ENCODE measurements at places on chromosomes 5 and 9.

GRCh38 chr5:154421868-154422267 lies 23.9 kb upstream of the SAP30L start:
- DNase-seq: no peak

- DNase-seq: no peak
Observed at GRCh38 chr9:128439273-128439672, 16.5 kb upstream of the ODF2 start.

GRCh38 chr5:132353486-132353995 lies 16.0 kb upstream of the SLC22A5 start:
- DNase-seq: no peak

GRCh38 chr5:132205385-132206125 lies 22.1 kb downstream of the P4HA2 start:
- DNase-seq: no peak

DNA sequence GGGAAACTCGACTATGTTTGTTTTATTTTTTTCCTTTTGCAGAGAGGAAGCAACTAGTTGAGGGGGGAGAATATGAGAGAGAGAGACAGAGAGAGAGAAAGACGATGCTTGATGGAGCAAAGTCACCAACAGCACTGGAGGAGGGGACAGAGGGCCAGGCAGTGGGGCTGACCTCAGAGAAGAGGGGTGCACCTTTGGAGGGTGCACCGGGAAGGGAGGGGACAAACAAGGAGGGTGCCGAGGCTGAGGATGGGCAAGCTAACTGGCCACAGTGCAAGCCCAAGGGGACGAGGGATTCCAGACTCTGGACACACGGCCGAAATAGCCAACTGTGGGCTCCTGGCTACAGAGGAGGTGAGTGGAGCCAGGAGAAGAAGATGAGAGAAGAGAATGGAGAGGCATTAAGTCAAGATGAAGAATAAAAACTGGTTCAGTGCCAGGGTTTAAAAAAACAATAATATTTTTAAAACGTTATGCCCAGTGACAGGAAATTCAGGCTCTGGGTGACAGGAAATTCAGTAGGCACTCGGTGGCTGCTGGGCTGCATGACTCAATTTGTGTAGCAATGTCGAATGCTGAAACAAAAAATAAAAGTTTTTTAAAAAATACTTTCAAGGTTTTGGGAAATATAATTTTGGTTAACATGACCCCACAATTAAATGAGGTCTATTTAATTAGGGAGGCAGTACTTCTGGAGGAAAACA lies 13.3 kb upstream of the GLRX start:
- no peak for DNase-seq

DNA sequence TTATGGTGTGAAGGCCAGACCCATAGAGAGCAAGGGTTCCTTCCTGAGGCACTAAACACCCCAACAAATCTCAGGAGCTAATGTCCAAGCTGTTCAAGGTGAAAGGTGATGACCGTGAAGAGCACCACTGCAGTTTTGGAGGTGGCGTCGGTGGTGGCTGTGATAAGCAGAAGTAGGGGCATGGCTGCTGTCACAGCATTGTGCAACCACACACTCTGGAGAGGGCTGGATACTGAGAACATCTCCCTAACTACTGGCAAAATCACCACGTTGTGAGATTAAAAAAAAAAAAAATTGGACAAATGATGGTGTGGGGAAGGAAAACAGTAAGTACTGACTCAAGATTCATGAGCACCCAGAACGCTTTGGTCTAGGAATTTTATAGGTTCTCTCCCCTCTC lies 156.5 kb downstream of the PJA2 start:
- DNase-seq: no peak

GRCh38 chr5:167096816-167097215 lies 1194.6 kb upstream of the WWC1 start:
- no peak for DNase-seq

DNA sequence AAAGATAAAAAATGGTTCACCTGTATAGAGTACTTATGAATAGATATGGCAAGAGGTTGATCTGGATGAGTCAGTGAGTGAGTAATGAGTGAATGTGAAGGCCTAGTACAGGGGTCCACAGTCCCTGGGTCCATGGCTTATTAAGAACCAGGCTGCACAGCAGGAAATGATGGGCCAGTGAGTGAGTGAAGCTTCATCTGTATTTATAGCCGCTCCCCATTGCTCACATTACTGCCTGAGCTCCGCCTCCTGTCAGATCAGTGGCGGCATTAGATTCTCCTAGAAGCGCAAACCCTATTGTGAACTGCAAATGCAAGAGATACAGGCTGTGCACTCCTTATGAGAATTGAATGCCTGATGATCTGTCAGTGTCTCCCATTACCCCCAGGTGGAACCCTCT lies 307.7 kb upstream of the ZNF608 start:
- DNase-seq: no peak

DNA sequence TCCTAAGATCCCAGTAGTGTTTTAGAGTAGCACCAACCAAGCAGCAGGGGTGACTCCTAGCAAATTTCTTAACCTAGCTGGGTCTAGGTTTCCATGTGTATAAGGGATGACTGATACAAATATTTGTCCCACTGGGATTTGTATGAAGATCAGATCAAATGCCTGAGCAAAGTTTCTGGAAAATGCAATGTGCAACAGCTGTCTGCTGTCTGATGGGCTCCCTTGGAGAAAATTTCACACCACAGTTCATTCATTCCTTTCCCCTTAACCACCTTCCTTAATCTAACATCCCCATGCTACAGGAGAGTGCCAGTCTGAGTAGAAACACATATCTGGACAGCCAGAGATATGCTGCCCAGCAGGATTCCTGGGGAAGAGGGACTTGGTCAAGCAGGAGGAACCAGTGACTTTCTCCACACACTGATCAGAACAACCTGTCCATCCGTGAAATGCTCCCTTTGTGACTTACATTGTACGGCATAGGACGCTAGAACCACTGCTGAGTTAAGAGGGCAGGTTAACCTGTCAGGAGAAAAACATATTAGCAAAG lies 53.3 kb downstream of the PTPN3 start:
- DNase-seq: no peak

- no peak for DNase-seq
Observed at GRCh38 chr9:8733131-8733954, 933.8 kb upstream of the DMAC1 start.

- DNase-seq: no peak
Observed at GRCh38 chr5:143862271-143862670, 50.3 kb downstream of the HMHB1 start.

DNA sequence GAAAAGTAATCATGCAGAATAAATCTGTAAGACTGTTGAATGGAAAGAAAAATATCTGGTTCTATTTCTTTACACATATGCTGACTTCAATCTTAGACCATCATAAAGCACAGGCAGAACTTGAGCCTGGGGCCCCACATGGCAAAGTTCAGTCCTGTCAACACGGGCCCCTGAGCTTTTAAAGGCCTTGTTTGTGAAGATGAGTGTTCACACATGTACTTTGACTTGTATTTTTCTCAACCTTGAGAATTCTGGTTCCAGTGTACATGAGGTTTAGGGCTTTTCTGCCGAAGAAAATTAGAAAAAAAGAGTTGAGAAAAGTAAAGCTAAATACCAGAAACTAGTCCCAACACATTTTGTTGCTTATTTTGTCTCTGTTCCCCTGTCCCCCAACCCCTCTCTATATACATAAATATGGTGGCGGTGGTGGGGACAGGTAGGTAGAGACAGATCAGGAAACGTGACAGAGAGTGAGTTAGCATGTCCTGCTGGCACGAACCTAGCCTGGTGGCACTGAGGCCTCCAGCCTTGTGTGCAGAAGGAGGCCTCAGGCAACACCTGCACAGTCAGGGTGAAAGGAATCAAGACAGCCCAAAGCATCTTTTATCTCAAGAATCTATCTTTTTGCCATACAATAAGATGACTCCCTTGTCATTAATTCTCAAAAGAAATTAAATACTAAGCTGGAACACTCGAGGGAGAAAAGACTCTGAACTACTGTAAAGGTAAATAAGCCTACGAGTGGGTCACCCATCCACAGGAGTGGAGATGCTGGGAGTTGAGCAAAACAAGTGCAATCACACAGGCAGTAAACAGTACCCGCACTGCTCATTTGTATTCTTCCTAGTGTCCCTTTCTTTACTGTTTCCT lies 22.9 kb downstream of the LIFR start:
- DNase-seq: no peak

- no peak for DNase-seq
Observed at GRCh38 chr9:1208157-1208556, 158.0 kb downstream of the DMRT2 start.

DNA sequence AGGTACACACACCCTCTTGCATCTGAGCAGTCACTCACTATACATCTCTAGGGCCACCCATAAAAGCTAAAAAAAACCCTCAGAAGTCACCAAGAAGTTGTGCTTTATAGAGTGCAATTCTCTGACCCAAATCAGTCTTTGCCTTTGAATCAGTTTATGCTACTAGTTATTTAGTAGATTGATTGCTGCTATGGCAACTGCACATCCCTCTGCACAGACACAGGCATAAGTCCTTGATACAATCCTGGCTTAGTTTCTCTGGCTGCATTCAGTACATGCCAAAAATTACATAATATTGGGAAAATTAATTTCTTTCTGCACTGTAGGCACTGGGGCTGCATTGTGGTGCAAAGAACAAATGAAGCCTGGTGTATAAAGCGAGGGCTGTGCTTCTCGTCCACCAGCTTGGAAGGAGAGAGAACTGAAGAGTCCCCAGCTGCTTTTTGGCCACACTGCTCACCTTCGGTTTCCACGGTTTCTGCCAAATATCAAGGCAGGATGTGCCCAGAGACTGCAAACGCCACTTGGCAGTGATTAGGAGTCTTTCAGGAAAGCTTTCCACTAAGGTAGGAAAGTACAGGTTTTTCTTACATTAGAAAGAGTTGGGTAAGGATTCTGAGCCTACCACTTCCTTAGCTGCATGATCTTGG lies 258.4 kb downstream of the ELAVL2 start:
- no peak for DNase-seq

DNA sequence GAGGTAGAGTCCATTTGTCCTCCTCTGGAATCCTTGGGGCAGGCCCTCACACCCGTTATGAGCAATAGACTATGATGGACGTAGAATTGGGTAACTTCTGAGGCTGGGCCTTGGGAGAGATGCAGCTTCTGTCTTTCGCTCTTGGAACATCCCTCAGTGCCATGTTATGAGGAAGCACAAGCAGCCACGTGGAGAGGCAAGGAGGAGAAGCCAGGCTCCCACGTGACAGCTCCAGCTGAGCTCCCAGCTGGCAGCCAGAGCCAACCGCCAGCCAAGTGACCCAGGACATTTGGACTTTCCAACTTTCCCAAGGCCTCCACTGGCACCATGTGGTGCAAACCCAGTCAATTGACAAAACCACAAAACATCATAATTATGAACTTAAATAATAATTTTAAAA lies 43.0 kb upstream of the BOD1 start:
- no peak for DNase-seq

GRCh38 chr5:132114150-132115121 lies 40.8 kb downstream of the CSF2 start:
- DNase-seq: no peak

- no peak for DNase-seq
Observed at GRCh38 chr9:21081999-21082398, 4.3 kb upstream of the IFNB1 start.

DNA sequence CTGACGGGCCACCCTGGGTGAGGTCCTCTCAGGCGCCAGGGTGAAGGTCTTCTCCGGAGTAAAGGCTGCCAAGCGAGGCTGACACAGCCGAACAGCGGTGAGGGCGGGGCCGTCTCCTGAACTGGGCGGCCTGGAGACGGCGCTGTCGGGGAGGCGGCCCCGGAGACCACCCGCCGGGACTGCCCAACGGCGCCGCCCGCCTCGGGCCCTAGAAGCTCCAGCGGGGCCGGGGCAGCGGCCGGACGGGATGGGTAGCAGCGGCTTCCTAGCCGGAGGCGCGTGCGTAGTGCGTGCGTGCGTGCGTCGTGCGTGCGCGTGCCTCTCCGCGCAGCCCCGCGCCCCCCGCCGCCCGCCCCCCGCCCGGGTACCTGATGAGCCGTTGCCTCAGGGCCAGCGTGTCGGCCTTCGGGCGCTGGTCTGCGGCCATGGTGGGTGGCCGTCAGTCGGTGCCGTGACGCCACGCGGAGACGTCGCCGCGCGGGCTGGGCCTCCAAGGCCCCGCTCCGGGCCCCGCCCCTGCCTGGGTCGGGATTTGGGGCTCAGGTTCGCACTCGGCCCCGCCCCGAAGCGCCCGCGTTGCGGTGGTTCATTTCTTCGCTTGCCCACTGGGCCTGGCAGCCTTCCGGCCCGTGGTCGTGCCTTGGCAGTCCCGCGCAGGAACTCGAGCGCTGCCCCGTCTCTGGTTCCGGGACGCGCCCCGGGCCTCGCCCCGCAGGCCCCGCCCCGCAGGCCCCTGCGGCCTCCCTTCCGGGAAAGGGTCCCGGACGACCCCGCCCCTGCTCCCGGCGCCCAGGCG lies at the start of gene PHYKPL:
PHYKPL (minus strand) TSS at position 679 of the 796 bp plus-strand sequence; CDS start at position 427, 252 bp downstream.
- peak; percentile 87 for DNase-seq

DNA sequence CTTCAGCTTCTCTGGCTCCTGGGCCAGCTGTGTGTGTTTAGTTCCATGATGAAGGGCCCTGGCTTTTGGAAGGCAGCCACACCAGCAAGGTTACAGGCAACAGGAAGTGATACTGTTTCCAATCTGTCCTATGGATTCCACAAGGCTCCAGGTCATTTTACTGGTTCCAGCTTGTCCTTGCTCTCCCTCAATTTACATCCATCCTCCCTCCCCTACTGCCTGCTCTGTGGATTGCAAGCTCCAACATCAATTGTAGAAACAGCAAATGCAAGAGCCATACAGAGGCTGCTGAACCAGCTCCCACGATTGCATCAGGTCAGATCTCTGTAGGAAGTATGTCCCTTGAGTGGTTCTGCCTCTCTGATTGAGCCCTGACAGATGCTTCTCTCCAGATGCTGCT lies 409.8 kb downstream of the NTRK2 start:
- DNase-seq: no peak

GRCh38 chr5:181197326-181197951 lies 7.6 kb downstream of the TRIM7 start:
- no peak for DNase-seq

DNA sequence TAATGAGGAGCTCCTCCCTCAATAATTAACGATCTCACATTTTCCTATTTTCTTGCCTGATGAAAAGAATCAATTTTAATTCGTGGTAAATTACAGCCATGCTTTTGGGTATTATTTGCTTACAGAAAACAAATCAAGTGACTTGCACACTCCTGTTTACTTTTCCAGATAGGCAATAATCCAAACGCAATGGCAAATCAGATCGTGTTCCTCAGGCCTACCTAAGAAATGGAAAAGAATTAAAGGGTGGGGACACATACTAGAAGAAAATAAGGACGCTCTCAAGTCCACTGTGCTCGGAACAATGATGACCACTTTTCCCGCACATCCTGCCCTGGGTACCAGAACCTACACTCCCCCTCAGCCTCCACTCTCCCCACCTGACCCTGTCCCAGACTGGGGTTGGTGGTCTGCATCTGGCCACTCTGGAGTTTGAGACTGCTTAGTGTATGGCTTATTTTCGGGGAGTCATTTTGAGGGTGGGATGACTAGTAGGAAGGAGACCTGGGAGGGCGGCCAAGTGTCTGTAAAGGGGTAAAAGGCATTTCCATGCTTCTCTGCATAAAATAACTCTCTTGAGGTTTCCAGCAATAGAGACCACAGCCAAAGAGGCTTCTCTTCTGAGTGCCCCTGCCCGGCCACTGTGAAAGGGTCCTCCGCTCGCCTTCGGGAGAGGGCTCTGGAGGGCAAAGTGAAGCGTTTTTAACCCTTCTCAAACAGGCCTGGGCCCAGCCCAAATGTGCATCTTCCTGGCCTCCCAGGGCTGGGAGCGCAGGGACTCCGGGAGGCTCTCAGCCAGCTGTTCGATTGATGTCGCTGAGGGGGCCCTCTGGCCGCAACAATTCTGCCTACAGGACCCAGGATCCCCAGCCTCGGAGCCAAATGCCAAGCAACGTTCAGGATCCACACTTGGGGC lies 4.5 kb upstream of the OTP start:
- DNase-seq: no peak

Measured in stimulated activated effector memory CD8-positive, alpha-beta T cell treated with anti-CD3 and anti-CD28 coated beads, Interleukin-12 subunit alpha, Interleukin-12 subunit beta, amount 100 ng/mL, for 72 hours (primary cell).